NCI-H1417 treated with DMSO at 0.1 percent for 48 hours (cell line): ENCODE measurements at places on chromosomes 7 and 10.

- no peak for DNase-seq
These were observed 24.3 kb upstream of the COBL start for GRCh38 chr7:51340936-51341335.

DNA sequence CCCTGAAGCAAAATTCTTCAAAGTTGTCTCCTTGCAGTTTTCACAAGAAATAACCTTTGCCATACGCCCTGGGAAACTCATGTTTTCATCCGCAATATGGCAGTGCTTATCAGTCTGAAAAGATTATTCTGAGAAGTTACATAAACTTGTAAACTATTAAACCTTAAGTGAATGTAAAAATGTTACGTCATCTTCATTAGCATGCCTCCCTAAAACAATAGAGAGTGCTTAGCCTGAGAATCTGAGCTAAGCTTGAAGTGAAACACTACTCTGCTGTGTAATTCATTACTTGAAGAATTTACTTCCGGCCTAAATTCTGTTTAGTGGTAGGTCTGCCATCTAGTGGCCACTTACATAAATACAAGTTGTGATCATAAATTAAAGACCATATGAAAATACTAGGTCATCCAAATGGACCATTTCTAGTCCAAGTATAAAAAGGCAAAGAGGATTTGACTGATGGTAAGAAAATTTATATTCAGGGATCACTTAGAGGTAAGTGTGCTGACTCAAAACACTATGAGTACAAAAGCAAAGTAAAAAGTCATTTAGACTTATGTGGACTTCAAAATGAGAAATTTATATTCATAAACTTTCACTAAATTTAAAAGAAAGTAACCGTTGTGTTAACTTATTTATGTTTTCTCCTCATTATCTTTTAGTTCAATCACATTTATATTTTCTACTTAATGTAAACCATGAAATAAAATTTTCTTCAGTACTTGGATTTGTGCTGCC is 745.1 kb upstream of the LRRTM3 start:
- DNase-seq, result peak; percentile 3

DNA sequence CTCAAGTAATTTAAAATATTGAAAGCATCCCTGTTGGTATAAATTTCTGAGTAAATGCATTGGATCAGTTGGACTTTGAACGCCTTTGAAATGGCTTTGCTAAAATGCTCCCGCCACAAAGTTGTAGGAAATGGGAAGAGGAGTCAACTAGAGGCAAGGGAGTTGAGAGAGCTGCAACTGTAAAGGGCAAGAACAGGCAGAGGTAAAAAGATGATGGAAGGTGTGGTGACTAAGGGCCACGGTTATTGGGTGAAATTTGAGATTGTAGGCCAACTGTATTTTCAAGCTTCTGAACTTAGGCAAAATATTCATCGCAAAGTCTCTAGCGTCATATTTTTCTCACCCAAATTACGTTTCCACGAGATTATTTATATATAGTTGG is 595 bp upstream of the SUMF2 start:
- DNase-seq, result no peak

- DNase-seq, result no peak
These were observed 51.7 kb upstream of the ADAM12 start for GRCh38 chr10:126439942-126440341.

DNA sequence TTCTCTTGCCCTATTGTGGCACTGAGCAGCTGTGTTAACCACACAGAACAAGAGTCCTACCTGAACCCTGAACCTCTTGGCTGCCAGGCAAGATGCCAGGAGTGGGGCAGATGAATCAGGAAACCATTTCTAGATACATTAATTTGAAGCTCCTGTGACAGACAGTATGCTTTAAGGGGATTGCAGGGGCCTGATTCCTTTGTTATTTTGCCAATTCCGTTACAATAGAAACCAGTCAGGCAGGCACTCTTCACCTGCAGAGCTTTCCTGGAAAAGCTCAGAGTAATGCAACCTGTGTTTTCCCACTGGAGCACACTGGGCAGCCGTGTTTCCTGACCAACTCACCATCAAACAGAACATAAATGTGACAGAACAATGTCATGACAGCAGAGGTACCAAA is 233.1 kb downstream of the BMPER start:
- DNase-seq, result no peak

DNA sequence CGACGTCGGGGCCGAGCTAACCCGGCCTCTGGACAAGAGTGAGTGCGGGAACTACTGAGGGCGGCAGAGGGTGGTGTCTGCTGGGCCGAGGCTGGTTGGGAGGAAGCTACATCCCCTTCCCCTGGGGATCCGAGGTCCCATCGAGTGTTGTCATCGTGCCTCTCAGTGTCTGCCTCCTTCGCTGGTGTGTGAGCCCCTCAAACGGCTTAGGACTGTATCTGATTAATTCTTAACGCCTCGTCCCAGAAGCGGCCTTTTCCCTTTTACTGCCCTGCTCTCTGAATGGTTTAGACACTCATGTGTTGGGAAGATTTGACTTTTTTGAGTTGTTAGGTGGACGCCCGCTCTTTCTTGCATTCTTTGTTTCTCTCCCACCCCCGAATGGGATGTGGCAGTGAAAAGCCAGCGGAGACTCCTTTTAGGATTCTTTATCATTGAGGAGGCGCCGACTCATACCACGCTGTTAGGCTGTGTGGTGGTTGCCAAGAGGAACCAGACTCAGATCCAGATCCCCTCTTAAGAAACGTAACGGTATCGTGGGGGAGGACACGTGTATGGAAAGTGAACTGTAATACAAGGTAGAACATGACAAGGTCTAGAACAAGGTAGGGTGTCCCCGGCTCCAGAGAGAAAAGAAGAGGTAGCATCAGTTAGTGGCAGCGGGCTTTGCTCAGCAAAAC is 631 bp downstream of the SUPV3L1 start:
- no peak for DNase-seq

DNA sequence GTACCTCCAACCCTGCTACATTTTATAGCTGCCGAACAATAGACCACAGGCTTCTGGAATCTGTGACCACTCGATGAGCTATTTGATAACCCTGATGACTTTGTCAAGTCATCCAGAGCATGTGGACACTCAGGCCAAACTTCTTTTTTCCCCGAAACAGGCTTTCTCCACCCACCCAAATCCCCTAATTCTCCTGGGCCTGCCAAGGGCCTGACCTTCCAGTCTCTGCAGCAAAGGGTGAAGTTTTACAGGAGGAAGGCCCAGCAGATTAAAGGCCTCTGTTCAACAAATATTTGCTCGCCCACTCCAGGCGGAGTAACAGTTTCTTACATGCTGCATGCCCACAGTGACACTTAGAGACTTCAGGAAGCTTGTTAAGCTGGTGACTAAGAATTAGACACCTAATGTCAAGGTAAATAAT is 2.0 kb downstream of the JCAD start:
- DNase-seq, result no peak

DNA sequence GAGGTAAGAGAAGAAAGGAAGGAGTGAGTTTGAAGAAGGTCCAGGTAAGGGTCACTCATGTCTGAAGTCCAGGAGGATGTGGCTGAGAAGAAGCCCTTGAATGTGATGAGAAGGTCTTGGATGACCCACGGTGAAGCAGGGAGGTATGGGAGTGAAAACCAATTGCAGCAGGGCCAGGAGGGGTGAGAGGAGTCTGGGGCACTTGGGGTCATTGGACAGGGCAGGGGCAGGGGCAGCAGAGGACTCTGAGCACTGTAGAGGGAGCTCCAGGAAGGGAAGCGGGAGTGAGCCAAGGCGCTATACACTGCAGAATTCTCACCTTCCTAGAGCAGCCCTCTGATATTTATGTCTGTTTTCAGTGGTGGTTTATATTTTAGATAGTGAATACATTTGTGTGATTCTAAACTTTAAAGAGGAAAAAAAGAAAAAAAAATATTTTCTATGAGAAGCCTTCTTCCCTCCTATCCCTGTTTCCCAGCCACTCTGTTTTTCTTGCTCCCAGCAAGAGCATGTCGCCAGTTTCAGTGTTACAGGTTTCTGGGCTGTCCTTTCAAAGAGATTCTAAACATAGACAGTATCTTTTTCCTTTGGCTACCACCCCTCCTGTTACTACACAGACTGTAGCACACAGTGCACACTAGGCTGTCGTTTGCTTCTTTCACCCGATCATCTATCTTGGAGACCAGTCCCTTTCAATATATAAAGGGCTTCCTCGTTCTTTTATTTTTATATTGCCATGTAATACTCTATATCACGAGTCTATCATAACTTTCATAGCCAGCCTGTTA is 24.5 kb downstream of the BLVRA start:
- DNase-seq, result no peak

DNA sequence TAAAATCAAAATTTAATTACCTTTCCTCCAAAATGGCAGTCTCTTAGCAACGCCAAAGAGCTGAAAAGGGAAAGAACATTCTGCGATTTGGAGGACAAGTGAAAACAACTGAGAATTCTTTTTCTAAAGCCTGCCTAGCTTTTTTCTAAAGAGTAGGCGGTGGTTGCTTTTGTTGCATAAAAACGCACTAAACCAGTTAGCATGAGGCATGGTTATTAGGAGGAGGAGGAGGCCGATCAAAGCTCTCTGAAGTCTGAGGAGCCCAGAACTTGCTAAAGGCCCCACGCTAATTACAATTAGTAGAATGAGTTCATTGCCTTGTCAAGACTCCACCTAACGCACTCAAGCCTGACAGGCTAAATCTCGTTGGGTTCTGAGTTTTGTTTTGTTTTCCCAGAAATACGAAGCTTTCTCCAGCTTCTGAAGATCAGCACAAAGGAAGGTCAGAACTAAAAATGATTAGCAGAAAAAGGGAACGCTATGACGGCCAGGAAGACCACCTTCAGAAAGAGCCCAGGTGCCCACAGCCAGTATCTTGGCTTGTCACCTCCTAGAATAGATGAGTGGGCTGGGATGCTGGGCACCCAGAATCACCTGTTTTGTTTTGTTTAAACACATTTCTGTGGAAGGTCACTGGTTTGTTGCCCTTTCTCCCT is 72.0 kb downstream of the FGFR2 start:
- DNase-seq, result no peak

GRCh38 chr7:49321843-49322242 is 397.5 kb downstream of the CDC14C start:
- no peak for DNase-seq

GRCh38 chr7:121666306-121666705 is 206.7 kb upstream of the PTPRZ1 start:
- DNase-seq, result no peak

- no peak for DNase-seq
These were observed 97.3 kb upstream of the MPP7 start for GRCh38 chr10:28400176-28400575.

GRCh38 chr10:33295851-33296250 is 38.6 kb downstream of the NRP1 start:
- DNase-seq, result no peak

DNA sequence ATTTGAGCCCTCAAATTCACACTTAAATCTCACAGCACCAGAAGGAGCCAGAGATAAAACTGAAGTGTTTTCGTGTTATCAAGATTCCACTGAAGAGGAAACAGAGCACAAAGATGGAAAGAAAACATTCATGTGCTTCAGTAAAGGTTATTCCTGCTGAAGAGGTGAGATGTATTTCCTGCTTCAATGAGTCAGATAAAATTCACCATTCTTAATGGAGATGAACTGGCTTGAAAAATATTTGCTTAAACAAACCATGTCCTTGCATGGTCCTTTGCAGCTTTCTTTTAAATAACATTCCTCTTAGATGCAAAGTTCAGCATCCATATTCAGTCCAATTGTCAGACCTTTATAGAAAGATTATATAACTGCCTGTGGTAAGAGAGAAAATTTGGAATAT is 294.2 kb downstream of the IPMK start:
- no peak for DNase-seq

DNA sequence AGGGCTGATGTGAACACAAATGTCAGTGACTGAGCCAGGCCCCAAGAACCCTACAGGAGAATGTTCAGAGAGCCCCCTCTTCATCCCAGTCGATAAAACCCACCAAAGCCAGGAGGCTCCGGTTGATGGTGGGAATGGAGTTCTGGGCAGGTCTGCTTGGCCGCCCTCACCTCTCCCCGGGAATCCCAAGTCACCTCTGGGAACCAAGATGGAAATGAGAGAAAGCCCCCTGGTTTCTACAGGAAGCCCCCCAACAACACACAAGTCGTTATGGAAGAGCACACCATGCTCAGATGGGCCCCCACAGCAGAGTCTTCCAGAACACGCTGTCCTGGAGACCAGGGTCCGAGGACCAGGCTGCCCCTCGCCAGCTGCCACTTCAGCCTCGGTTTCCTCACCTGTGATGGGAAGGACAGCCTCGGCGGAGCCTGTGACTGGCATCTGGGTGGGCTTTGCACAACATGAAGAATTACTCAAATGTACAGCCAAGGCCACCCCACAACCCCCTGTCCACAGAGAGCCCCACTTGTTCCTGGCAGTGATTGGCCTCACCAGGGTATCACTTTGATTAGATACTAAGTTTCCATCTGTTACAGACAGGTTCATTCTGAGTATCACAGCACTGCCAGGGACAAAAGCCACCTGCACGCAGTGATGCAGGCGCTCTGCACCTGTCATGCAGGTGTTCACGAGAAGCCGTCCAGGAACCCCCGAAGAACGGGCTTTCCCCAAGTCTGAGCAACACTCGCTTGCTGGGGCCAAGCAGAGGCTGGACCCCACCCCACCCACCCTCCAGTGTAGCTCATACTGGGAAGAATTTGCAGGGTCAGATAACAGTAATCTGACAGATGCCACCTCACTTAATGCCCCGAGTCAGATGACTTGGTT is 57.6 kb downstream of the MKI67 start:
- no peak for DNase-seq
